Peyer's patch (tissue), 4 donors: ENCODE measurements at places on chromosomes 12 and 14.

DNA sequence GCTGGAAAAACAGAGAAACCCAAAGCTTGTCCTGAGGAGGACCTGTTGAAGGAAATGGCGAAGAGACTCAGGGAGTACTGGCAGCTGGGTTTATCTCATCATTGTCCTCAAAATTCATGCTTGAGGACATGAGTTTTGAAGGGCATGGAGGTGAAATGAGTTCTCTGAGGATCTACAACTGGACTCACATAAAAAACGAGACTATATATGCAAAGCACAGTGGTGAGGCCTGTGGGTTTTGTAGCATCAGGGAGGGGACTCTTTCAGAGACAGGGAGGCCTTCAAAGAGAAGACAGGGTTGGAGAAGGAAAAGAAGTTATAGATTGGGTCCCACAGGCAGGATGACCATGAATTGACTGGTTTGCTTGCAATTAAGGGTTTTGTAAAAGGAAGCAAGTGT, 71.3 kb upstream of the SCN8A start:
- H3K27me3 ChIP-seq = no peaks in the 10 kb centered on the region
- no peaks in the 10 kb centered on the region for H3K36me3 ChIP-seq
- H3K27ac ChIP-seq = no peak overlapping the region
- DNase-seq = no peak
- H3K4me1 ChIP-seq = no peaks in the 10 kb centered on the region
- H3K4me3 ChIP-seq = no peak overlapping the region

DNA sequence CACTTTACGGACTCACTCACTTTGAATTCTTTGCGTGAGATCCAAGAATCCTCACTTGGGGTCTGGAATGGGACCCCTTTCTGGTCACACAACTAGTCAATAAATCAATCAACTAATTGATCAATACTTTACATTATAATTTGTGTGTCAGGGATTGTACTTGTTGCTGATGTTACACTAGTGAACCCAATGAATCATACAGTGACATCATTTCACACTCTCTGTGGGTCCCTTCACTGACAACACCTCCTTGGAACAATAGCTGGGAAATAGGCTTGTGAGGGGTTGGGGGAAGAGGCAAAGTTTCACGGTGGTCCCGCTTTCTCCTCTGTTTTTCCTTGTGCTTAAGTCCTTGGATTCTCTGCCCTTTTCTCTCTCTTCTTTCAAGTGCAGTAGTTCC, 35.0 kb downstream of the TPH2 start:
- no peaks in the 10 kb centered on the region for H3K27me3 ChIP-seq
- no peak overlapping the region for H3K27ac ChIP-seq
- no peak for DNase-seq
- no peaks in the 10 kb centered on the region for H3K4me1 ChIP-seq
- H3K4me3 ChIP-seq = no peak overlapping the region
- no peaks in the 10 kb centered on the region for H3K36me3 ChIP-seq

DNA sequence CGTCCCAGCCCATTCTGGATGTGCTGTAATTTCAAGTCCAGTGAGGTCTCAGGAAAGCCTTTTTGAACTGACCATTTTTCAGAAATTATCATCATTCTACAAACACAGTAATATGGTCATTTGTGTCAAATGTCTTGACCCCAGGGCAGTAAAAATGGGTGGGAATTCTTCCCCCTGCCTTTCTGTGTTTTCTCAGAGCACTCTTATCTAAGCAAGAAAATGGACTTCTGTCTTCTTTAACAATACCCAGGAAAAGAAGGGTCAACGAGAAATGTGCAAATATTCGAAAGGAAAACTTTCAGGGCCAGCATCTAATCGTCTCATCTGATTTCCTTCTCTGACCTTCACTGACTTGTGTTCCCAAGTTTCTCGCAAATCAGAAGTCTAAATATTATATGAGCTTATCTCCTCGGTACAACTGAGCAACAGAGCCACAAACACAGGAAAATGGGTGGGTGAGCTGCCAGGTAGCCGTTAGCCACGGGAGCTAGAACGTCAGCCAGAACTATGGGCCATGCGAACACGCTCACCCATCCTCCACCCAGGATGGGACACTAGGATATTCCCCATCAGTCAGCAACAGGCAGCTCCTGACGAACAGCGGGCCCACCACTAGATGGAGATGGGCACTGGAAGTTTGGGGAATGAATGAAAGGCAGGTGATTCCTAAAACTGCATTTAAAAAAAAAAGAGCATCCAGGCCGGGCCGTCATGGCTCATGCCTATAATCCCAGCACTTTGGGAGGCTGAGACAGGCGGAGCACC, 57.1 kb downstream of the VWF start:
- H3K27me3 ChIP-seq = no peaks in the 10 kb centered on the region
- H3K27ac ChIP-seq = no peak overlapping the region
- no peak overlapping the region for H3K4me3 ChIP-seq
- no peaks in the 10 kb centered on the region for H3K36me3 ChIP-seq
- no peaks in the 10 kb centered on the region for H3K4me1 ChIP-seq

DNA sequence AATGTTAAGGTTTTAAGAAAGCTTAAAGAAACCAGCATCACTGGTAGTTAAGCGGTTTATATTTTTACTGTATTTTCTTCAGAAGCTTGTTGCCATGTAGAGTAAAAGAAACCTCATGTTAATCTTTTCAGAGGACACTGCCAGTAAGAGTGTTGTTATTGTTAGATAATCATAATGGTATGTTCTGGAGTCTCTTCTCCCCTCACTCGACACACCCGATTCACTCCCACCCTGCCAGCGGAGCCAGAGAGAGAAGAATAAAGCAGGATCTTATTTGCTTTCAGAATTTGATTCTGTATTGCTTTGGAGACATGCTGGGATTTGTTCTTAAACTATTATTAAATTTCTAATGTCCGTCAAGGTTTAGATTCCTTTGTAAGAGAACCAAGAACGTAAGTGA, 113.7 kb downstream of the SAMD4A start:
- no peaks in the 10 kb centered on the region for H3K27me3 ChIP-seq
- no peak overlapping the region for H3K4me3 ChIP-seq
- no peaks in the 10 kb centered on the region for H3K4me1 ChIP-seq
- no peak overlapping the region for H3K27ac ChIP-seq
- DNase-seq = no peak

DNA sequence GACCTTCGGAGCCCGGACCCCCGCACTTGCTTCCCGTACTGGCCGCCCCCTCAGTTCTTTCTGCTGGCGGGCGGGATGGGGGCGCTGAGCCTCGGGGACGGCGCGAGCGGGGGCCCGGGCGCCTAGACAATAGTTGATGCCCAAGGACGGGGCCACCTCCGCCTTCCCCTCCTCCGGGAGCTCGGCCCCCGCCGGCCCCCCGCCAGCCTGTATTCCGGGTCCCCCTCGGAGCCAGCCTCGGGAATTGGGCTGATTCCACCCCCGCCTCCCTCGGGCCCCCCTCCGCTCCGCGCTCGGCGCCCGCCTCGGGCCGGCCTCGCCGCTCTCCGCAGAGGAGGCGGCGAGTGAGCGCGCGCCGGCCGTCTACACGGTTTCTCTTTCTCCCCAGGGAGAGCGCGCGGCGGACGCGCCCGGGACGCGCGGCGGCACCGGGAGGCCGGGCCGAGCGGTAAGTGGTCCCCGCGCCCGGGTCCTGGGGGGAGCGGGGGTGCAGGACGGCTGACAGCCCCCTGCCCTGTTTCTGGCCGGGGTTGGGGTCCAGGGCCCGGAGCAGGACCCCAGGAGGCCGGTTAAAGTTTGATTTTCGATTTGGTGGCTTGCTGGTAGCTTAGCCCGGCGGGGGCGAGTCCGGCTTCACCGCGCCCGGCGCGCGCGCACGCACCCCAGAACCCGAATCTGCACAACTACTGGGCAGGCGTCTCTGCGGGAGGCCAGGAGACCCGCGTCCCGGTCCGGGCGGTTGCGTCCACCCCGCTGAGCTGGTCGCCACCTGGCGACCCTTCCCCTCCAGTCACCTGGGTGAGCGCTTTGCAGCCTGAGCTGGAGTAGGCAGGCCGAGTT, 413.7 kb downstream of the PCNX1 start:
- H3K4me1 ChIP-seq = peaks cover 10% of the 10 kb centered on the region
- DNase-seq = peak; percentile 87
- H3K36me3 ChIP-seq = no peaks in the 10 kb centered on the region
- peak overlapping the region; percentile 99 for H3K27ac ChIP-seq

DNA sequence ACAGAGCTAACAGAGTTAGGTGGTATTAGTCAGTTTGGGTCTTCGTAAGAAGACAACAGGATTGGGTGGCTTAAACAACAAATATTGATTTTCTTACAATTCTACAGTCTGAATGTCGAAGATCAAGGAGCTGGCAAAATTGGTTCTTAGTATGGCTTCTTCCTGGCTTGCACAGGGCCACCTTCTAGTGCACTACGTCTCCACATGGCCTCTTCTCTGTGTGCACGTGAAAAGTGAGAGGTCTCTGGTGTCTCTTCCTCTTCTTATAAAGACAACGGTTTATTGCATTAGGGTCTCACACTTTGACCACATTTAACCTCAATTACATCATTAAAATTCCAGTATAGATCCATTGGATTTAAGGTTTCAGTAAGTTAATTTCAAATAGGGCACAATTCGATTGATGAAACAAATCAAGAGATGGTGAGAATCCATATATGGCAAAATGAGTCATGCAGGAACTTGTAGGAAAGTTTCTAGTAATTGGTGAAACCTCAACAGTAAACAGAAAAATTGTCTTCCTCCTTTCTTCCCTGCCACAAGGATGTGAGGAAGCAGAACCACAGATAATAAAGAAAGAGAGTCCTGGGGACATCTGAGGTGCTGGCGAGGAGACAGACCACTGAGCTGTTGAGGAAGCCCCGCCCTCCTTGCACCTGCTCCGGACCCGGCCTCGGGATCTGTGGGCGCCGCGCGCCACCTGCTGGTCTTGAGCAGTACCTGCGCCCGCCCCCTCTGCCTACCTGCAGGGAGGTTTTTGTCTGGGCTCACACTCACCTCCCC, 846.7 kb downstream of the TMEM121 start:
- H3K36me3 ChIP-seq = no peaks in the 10 kb centered on the region
- H3K27me3 ChIP-seq = no peaks in the 10 kb centered on the region
- peak; percentile 73 for DNase-seq
- H3K27ac ChIP-seq = no peak overlapping the region
- H3K4me3 ChIP-seq = no peak overlapping the region
